ENCODE measurements at places on chromosomes 3 and 15.
A peak's percentile ranks its signal among the peaks of the same experiment; 100 is the strongest.

DNA sequence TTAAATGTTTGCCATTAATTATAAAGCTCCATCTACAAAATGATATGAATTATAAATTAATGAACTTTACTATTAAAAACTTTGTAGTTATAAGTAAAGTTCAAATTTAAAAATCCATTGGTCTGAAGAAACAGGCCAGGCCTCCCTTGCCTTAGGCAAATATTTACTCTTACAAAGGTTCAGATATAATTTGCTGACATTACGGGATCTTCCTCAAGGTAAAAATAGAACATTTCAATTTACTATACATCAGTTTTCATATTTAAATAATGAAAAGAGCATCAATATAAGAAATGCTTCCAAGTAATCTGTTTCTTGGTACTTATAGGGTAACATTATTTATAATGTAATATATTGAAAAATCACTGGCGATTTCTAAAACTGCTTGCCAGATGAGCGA is 3.7 kb downstream of the CMTM6 start:
- no peaks in the 10 kb centered on the region for H3K4me1 ChIP-seq
- H3K27ac ChIP-seq = no peak overlapping the region
- H3K36me3 ChIP-seq = no peaks in the 10 kb centered on the region
- no peak for DNase-seq

DNA sequence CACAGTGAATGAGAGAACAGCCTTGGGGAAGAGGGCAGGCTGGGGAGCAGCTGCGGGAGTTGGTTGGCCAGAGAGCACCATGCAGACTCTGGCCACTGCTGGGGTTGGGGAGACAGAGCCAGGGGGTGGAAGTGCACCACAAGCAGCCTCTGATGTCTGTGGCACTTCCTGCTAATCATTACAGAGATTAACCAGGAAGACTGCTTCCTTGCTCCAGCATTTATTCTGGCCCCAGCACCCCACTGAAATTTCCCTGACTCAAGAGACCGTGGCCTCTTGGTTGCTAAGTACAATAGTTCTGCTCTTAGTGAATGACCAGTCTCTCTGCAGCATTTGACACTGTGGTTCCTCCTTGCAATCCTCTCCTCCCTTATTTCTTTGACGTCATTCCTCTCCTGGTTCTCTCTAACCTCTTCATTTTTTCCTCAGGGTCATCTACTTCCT is 266.2 kb upstream of the ROPN1 start:
- no peaks in the 10 kb centered on the region for H3K36me3 ChIP-seq
- H3K27ac ChIP-seq = no peak overlapping the region
- H3K27me3 ChIP-seq = no peaks in the 10 kb centered on the region
- no peak overlapping the region for H3K4me3 ChIP-seq

DNA sequence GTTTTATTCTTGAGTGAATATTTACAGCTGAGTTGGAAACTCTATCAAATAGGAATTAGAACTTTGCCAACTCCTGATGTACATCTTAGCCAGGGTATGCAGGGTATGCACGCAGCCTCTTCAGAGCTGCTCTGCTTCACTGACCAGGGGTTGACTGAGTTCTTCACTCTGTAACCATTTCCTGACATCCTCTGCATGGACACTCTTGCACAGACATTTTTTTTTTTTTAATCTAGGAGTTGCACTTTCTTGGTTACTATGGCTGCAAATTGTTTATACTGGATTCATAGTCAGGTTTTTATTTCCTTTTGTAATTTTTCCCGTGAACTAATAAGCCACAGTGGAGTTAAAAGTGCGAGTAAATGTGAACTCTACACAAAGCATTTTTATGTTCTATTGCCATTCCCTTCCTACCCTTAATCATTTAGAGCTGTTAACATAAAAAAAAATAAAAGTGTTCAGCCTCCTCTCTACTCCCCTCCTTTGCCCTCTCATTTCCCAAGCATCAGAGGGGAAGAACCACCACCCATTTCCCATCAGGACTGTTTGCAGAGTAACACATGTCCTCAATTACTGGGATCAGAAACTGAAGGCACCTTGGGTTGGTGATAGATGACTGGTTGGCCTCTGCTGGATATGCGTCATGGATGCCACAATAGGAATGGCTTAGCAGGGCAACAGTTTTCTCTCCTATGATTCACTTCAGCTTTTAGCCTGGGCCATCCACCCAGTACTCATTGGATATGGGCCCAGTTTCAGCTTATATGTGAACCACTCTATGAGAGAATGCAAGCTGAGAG is 54.0 kb downstream of the DUT start:
- no peaks in the 10 kb centered on the region for H3K36me3 ChIP-seq
- H3K4me3 ChIP-seq = no peak overlapping the region
- no peak for DNase-seq
- H3K27ac ChIP-seq = no peak overlapping the region
- H3K4me1 ChIP-seq = no peaks in the 10 kb centered on the region

DNA sequence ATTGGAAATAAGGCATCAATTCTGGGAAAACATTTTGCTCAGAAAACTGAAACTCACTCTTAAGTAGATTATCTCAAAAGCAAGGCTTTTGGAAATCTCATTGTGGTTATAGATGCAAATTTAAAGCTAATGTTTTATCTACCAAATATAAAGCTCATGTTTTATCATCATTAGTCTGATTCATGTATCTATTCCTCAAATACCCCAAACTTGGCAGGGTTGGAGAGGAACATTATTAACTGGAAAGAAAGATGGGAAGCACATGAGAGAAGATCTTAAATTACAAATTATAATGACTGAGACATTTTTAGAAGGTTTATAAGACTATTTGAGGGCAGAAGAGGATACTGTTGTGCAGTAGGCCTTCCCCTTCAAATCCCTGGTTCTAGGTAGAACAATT is 137.3 kb upstream of the TGFBR2 start:
- no peak for DNase-seq
- no peak overlapping the region for H3K27ac ChIP-seq
- H3K4me1 ChIP-seq = no peaks in the 10 kb centered on the region
- H3K27me3 ChIP-seq = no peaks in the 10 kb centered on the region
- no peaks in the 10 kb centered on the region for H3K36me3 ChIP-seq

DNA sequence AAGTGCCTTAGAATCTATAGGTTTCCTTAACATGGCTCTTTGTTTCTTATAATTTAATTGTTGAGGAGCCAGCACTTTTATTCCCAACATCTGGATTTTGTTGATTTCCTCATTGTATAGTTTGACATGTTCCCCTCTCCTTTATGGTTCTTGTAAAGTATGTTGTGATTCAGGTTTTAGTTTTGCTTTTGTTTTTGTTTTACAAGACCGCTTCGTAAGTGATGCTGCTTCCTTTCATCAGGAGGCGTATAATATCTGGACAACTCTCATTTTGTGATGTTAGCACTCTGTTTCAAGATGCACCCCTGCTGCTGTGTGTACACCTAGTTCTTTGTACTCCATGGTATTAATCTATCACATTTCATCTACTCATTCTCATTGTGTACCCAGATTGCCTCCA is 48.7 kb downstream of the SLC49A4 start:
- no peak for DNase-seq
- no peak overlapping the region for H3K27ac ChIP-seq
- H3K4me3 ChIP-seq = no peak overlapping the region
- no peaks in the 10 kb centered on the region for H3K4me1 ChIP-seq
- H3K36me3 ChIP-seq = no peaks in the 10 kb centered on the region

- no peak overlapping the region for H3K4me3 ChIP-seq
- H3K36me3 ChIP-seq = no peaks in the 10 kb centered on the region
- H3K27ac ChIP-seq = no peak overlapping the region
- no peak for DNase-seq
- no peaks in the 10 kb centered on the region for H3K27me3 ChIP-seq
- H3K4me1 ChIP-seq = no peaks in the 10 kb centered on the region
These were observed 30.3 kb downstream of the TPRA1 start for GRCh38 chr3:127560051-127560787.

GRCh38 chr3:134838599-134838998 is 43.5 kb downstream of the EPHB1 start:
- no peak overlapping the region for H3K27ac ChIP-seq
- no peak overlapping the region for H3K4me3 ChIP-seq
- DNase-seq = no peak
- no peaks in the 10 kb centered on the region for H3K36me3 ChIP-seq
- no peaks in the 10 kb centered on the region for H3K27me3 ChIP-seq

DNA sequence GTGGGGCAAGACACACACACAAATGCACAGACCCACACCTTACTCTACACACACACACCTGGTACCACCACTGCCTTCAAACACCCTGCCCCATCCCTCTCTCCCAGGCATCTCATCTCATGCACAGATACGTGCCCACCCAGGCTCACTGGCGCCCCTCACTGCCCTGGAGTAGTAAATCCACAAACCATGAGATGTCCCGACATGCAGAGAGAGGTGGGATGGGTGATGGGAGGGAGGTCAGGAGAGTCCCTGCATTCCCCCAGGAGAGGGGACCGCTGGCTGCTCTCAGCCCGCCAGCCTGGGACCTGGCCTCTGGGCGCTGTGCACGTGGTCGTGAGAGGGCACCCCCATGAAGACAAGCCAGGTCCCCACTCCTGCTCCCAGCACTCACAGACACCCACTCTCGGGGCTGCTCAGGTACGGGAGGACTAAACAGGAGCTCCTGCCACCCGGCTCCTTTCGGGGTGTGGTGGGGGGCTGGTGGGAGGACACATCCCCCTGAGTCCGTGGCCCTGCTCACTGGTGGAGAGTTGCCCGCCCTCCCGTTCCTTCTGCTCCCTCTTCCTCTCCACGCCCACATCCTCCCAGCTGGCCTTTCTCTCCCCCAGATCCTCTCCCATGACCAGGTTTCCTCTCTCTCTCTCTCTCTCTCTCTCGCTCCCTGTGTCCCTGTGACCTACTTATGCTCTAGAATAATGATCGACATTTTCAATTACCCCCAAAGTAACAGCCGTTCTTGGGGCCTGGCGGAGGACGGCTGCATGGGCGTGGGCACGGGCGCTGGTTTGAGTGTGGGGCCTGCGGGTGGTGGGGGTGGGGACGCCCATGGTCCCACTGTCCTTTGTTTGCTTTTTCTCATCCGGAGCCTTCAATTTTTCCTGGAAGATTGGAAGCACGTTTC is 18.9 kb upstream of the CSPG4 start:
- DNase-seq = no peak
- no peak overlapping the region for H3K4me3 ChIP-seq
- H3K4me1 ChIP-seq = peaks cover 2% of the 10 kb centered on the region
- no peaks in the 10 kb centered on the region for H3K27me3 ChIP-seq
- H3K27ac ChIP-seq = no peak overlapping the region

DNA sequence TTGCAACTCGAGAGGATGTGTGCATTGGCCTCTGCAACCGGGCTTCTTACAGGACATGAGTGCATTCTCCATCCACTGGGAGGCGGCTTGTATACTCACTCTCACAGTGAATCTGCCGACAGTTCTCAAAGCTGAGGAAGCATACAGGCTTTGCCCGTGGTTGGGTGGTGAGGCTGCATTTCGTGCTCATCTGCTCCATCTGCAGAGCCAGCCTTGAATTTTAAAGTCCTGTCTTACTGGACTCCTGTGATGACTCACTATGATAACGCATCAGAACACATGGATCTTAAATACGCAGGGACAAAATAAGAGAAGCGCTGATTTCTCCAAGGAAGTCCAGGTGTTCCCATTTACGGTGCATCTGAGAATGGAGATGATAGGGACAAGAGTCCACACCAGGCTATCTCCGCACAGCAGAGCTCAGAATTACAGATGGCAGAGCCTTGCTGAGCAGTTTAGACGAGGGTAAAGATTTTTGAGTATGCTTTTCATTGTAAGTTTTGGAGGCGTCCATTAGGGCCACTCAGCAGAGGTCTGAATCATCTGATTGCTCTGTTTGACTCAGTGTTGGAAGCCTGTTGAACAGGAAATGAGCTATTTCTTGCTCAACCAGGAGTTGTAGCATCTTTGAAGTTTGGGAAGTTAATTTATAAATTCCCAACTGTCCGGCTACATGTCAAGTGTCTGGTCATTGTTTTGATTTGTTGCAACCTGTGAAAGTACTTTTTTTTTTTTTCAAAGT is 87.1 kb downstream of the GABRG3 start:
- no peaks in the 10 kb centered on the region for H3K36me3 ChIP-seq
- H3K4me1 ChIP-seq = no peaks in the 10 kb centered on the region
- H3K4me3 ChIP-seq = no peak overlapping the region
- no peak overlapping the region for H3K27ac ChIP-seq

- DNase-seq = no peak
- no peaks in the 10 kb centered on the region for H3K4me1 ChIP-seq
- H3K27me3 ChIP-seq = no peaks in the 10 kb centered on the region
- no peak overlapping the region for H3K4me3 ChIP-seq
- no peaks in the 10 kb centered on the region for H3K36me3 ChIP-seq
These were observed 10.2 kb downstream of the PPARG start for GRCh38 chr3:12299026-12299425.

- H3K4me3 ChIP-seq = no peak overlapping the region
- H3K27me3 ChIP-seq = no peaks in the 10 kb centered on the region
These were observed 149.9 kb downstream of the ARPP21 start for GRCh38 chr3:35789042-35789831.

GRCh38 chr15:91099616-91099994 is 452 bp upstream of the SV2B start:
- H3K4me3 ChIP-seq = peak overlapping the region; percentile 56
- no peaks in the 10 kb centered on the region for H3K4me1 ChIP-seq
- no peaks in the 10 kb centered on the region for H3K36me3 ChIP-seq
- no peak overlapping the region for H3K27ac ChIP-seq
